NCI-H460 (cell line): ENCODE measurements at places on chromosomes 4 and X. TPM values are rescaled to one million over a fixed set of nuclear protein-coding genes. Genes with fewer than 3 reads are reported as not detected.

GRCh38 chrX:18129690-18130089 lies 91.0 kb downstream of the BEND2 start:
- no peak for DNase-seq

GRCh38 chr4:56786955-56787354 lies 34.5 kb downstream of the SPINK2 start:
- no peak for DNase-seq

DNA sequence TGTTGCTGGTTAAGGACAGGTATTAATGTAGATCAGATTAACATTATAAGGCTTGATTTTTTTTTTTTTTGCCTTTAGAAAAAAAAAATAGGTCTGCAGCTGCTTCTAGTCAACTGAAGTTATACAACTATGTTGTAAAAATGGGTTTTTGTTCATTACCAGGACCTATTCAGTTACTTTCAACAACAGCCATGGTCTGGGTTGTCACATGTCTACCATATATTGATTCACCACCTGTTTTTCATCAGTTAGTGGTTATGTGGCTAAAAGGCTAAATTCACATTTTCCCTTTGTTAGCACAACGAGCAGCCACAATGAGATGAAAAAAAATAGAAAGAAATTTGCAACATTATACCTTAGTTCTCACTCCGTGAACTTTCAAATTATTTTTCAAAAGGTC lies 45.5 kb downstream of the GLRB start:
- DNase-seq = no peak

UGT2B17 gene
- not detected in 2 replicates for total RNA-seq

GRCh38 chrX:8034058-8034457 lies 106.8 kb upstream of the PNPLA4 start:
- DNase-seq = no peak

MAGEB10 gene
- not detected in 2 replicates for total RNA-seq

GRCh38 chr4:98691588-98691987 lies 33.2 kb upstream of the TSPAN5 start:
- no peak for DNase-seq

- peak; percentile 78 for DNase-seq
Measured at GRCh38 chr4:185573651-185574199, 38.4 kb upstream of the PDLIM3 start.

DNA sequence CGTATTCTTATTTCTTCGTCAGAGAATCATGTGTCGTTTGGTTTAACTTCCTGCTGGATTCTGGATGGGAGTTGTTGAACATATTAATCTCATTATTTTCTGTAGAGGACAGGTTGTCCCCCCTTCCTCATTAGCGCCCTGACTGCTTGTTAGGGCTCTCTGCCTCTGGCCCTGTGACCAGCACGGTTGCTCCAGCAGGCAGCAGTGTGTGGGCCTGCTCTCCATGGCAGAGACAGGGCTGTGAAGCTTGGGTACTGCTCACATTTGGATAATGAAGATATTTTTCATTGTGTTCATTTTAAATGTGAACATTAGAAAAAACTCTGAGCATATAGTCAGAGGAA lies 102.7 kb downstream of the KLHL8 start:
- DNase-seq = no peak
